Skeletal muscle cell (primary cell): ENCODE measurements at places on chromosomes 5 and 9.

DNA sequence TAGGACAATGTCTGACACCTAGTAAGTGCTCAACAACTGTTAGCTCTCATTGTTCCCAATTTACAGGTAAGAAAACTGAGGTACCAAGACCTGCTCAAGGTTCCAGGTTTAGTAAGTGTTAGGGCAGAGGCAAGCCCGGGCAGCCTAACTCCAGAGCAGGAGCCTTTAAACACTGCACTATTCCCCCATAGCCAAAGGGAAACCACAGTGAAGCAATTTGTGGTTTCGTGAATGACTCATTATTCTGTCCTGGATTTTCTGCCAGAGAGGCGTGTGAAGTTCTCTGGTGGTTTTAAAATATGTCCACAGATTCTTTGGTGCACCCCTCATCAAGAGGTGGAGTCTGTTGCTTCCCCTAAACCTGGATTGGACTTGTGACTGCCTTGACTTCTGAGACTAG lies 1.0 kb upstream of the MCC start:
- DNase-seq = peak; percentile 95

GRCh38 chr5:116947691-116948528 lies 373.3 kb upstream of the SEMA6A start:
- DNase-seq = no peak

DNA sequence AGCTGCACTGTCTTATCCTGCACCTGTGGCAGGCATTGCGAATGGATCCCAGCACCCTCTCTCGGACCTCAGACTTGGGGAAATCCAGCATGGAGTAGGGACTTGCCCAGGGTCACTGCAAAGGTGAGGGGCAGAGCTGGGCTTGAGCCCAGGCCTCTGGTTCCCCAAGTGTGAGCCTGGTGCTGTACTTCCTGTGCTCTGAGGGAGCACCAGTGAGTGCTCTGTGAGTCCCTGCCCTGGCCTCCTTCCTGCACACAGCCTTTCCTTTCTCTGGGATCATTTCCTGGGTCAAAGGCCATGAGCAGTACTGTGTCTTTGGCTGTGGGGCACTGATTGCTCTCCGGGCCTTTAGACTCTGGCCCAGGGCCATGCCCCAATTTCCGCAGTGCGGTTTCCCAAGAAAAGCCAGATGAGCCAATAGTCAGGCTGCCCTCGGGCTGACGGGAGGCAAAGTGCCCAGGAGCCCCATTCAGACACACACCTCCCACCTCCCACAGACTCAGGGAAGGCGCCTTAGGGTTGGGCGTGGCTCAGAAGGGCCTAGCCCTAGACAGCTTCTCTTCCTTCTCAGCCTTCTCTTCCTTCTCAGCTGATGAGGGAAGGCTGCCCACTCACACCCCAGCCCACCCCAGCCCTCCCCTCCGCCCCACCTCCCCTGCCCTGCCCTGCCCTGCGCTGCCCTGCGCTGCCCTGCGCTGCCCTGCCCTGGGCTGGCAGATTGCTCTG lies 23.3 kb upstream of the TRIM14 start:
- no peak for DNase-seq

- DNase-seq = no peak
These were observed 6.2 kb upstream of the CEP120 start for GRCh38 chr5:123429221-123429954.

DNA sequence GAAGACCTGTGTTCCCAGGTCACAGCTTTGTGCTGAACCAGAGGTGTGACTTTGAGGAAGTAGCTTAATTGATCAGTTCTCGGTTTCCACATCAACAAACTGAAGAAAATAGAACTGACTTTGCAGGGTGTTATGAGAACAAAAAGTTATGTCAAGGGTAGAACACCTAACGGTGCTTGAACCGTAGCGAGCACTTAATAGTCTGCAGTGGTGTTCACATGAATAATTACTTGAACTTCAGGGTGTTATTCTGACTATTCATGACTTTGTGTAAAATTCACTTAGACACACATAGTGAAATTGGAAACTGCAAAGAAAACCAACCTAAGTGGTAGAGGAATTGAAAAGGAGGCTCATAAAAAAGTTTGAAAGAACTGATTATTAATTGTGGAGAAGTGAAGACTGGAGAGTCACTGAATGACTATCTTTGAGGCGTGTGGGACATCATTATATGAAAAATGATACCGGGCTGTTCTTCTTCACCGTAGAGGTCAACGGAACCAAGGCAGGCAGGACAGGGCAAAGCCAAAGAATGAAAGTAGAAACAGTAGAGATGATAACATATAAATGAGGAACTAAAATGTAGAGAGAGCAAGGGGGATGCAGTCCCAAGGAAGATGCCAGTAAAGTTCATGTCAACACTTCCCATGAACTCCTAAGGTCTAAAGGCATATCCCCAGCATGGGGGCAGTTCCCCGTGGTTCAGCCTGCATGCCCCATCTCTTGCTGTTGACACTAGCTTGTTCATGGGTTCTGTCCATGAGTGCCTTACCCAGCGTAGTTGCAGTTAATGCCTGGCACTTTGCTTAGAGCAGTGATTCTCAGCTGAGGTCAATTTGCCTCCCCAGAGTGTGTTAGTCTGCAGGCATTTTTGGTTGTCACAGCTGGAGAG lies 118.7 kb downstream of the ZNF462 start:
- no peak for DNase-seq

DNA sequence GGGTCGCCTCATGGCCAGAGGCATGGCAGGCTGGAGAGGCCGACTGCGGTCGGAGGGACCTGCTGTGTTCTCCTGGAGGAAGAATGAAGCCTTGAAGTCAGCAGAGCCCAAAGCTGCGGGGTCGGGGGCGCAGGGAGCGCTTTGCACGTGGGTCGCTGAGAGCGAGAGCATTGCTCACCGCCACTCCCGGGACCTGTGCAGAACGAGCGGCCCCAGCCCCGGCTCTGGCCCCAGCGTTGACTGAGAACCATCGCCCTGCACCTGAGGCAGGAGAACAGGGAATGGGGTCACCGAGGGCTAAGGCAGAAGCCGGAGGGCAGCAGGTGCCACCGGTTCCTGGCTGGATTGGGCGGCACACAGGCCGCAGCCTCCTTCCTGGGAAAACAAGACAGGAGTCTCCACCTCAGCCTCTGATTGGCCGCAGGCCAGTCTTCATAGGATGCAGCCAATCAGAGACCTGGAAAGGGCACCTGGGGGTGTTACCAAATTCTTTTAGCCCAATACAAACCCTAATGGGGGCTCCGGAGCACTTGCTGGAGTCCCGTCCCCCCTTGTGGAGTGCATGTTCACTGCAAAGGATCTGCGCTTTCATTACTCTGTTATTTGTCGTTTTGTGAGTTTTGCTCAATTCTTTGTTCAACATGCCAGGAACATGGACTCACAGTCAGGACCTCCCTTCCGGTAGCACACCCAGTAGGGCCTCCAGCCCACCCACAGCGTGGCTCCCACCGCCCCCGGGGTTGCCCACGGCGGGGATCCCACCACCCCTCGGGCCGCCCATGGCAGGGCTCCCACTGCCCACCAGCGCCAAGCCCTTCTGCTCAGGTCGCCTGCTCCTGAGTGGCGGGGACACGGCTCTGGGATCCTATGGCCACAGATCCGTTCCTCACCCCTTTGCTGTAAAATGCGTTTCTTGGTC lies 24.7 kb upstream of the SLC6A19 start:
- DNase-seq = no peak

- no peak for DNase-seq
These were observed 32.7 kb downstream of the TMEFF1 start for GRCh38 chr9:100505564-100506159.

GRCh38 chr9:117178596-117179375 lies 236.1 kb downstream of the ASTN2 start:
- no peak for DNase-seq

- DNase-seq = no peak
These were observed 13.2 kb upstream of the AQP7 start for GRCh38 chr9:33415501-33416038.

GRCh38 chr9:105414947-105415661 lies 32.7 kb upstream of the FSD1L start:
- no peak for DNase-seq

GRCh38 chr5:9951865-9952516 lies 297.7 kb downstream of the ATPSCKMT start:
- DNase-seq = no peak

DNA sequence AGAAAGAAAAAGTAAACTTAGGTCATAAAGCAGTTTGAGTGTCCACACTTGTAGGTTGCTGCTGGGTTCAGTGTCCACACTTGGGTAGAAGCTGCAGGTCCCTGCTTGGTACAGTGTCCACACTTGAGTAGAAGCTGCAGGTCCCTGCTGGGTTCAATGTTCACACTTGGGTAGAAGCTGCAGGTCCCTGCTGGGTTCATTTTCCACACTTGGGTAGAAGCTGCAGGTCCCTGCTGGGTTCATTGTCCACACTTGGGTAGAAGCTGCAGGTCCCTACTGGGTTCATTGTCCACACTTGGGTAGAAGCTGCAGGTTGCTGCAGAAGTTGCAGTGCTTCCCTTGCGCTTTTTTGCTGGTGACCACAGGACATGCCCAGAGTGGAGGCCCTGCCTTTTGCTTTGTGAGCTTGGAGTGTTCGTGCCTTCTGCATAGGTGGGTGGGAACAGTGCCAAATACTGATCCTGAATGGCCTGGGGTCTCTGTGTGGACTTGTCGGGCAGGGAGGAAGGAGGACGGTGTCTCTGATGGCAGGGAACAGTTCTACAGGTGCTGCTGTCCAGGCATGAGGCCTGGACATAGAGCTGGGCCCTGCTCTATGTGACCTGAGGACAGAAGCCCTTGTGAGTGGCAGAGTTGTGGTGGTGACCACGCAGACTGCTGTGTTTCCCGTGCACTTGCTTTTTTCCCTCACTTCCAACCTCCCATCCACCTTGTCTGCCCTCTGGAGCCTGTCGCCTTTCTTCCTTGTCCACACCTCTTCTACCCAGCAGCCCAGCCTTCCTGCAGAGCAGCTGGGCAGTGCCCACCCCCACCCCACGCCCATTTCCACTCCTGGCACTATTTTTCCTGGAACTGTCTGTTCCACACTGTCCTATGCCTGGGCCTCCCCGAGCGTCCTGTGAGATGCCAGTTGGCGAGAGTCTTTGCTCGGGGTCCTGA lies 120.8 kb downstream of the EHMT1 start:
- DNase-seq = no peak

DNA sequence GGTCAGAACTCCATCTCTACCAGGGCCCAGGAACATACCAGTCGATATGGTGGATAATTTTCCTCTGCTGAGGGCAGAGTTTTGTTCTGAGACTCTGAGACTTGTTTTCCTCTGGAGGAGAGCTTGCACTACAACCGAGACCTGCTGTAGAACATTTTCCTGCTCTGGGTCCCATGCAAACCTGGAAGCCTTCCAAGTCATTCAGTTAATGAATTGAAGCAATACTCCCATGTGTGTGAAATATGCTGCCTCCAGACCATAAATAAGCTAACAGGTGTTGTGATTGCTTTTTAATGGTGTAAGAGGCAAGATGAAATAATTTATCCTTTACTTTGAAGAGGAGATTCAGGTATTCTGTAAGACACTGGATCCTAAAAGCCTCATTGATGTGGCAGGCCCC lies 372.8 kb downstream of the TMEM167A start:
- DNase-seq = no peak

DNA sequence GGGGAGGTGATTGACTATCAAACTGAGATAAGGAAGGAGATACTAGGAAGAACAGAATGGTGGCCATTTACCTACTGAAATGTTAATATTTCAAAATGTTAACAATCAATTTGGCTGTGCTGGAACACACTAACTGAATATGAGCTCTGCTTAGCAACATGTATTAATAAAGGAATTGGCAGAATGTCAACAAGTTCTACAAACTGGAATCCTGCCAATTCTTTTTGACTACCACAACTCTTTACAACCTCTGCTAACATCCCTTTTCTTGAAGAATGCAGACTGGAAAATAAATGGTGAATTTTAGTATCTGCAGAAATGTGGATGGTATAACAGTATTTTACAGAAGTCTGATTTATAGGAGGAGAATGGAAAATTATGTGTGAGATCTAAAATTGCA lies 446.4 kb downstream of the ISL1 start:
- no peak for DNase-seq

- DNase-seq = no peak
These were observed 257.5 kb downstream of the PARP8 start for GRCh38 chr5:50923768-50924494.

DNA sequence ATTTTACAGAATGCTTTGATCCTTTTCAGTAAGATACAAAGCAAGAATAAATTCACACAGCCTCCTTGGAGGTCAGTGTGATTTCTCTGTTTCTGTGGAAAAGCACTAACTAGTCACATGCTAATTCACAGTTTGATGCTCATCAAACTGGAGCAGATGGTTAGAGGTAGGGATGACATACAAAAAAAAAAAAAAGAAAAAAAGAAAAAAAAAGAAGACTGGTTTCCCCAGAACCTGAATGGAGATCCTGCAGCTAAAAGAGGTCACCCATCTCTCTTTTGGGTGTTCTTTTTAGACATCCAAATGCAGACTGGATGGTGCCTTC lies 123.7 kb upstream of the ANKRD55 start:
- DNase-seq = no peak

GRCh38 chr5:111636736-111637135 lies 120.3 kb downstream of the NREP start:
- no peak for DNase-seq

- no peak for DNase-seq
These were observed 94.1 kb downstream of the CDC42SE2 start for GRCh38 chr5:131357739-131358561.

GRCh38 chr9:117414906-117415331 lies at the start of gene ASTN2:
Gene ASTN2 (minus strand): TSS chr9:117415057. CDS start chr9:117414938, 119 bp downstream.
- DNase-seq = no peak

- no peak for DNase-seq
These were observed 94.4 kb downstream of the VAV2 start for GRCh38 chr9:133897675-133898074.

DNA sequence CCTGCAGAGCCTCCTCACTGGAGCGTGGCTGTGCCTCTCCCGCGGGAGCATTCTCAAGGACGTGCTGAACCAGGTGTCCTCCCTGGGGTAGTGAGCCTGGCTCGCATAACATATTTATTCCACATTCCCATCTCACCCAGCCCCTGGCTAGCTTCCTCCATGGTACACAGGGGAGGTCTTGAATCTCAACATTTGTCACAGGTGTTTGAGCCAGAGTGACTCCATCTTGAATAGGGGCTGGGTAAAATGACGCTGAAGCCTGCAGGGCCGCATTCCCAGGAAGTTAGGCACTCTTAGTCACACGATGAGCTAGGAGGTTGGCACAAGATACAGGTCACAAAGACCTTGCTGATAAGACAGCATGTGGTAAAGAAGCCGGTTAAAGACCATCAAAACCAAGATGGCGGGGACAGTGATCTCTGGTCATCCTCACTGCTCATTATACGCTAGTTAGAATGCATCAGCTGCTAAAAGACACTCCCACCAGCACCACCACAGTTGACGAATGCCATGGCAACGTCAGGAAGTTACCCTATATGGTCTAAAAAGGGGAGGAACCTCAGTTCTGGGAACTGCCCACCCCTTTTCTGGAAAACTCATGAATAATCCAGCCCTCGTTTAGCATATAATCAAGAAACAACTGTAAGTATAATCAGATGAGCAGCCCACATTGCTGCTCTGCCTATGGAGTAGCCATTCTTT lies 273.8 kb upstream of the IRX4 start:
- no peak for DNase-seq

DNA sequence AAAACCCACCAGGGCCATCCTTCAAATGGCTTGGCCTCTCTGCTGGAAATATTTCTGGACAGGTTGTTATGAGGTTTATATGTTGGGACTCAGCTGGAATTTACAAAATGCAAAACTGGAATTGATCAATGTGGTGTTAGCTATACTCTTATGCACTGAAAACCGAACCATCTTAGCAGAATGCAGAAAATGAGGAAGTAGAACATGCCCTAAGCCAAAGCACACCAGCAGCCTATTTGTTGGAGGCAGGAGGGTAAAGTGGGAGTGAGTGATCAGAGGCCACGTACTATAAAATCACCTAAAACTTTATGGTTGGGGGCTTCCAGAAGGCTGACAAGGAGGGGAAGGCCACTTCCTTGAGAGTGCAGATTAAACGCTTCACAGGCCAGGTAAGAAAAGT lies 63.6 kb upstream of the C5orf63 start:
- DNase-seq = no peak
